Posterior cingulate gyrus (tissue), 11 donors: ENCODE measurements at places on chromosomes 6 and 20.
A peak's percentile ranks its signal among the peaks of the same experiment; 100 is the strongest.

GRCh38 chr6:88164061-88164460 lies 2.1 kb downstream of the CNR1 start:
- DNase-seq: no peak

DNA sequence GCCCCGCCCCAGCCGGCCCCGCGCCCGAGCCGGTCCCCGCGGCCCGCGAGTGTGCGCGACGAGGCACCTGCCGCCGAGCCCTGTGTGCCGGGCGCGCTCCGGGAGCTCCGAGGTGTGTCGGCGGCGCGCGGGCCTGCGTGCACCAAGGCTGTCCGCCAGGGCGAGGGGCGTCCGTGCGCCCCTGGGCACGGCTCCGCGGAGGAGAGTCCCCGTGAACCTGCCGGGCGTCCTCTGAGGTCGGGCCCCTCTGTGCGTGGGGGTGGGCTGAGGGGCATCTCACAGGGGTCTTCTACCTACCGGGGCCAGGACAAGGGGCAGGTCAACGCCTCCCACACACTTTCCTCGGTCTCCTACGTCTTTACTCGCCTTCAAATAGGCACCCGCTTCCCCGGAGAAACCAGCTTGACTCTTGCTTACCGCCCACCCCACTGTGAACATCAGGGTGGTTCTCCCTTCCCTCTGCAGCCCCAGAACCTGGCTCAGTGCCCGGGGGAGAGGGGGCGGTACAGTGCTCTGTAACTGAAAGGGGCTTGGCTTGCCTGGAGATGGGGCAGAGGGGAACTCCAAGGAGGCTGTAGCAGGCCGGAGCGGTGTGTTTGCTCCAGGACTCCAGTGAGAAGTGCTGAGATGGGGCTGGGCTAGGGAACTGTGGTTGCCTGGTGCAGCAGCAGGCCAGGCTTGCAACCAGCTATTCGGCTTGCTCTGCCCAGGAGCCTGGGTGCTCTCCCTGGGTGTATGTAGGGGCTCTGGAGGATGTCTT lies at the start of gene SAMD10:
Gene SAMD10 (minus strand): TSS at position 86 of the 760 bp plus-strand sequence. CDS start 175 bp downstream, outside the sequence.
- no peak for DNase-seq

DNA sequence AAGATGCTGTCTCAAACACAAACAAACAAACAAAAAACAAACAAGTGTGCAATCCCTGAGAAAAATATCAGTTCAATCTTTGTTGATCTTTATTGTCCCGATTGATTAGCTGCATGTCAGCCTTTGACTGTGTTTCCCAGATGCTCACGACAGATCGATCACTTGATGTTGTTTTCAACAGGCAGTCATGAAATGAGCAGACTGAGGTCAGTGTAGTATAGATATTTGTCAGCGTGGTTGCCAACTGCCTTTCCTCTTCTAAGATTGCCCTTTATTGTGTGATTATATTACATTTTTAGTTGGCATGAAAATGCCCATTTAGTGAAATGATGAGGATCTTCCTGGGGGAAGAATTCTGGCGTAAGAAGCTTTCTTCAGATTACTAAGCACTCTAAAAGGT lies 25.6 kb downstream of the UTRN start:
- DNase-seq: no peak

- DNase-seq: no peak
These were observed 37.4 kb upstream of the SNRPB2 start for GRCh38 chr20:16692442-16692841.

- no peak for DNase-seq
These were observed 240.6 kb upstream of the RAB32 start for GRCh38 chr6:146302994-146303393.

DNA sequence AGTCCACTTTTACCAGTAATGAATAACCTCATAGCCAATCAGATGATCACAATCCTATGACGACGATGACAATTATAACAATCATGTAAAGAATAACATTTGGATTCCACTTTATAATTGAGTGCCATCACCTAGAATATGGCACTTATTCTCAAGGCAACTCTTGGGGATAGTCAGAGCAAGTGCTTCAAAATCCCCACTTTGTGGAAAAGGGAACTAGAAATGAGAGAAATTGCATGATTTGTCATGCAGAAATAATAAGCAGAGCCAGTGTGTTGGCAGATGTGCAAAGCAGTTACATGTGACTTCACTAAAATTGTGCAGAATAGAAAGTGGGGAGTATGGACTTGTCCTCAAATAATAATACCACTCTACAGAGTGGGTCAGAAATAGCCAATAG lies 41.3 kb downstream of the FRK start:
- no peak for DNase-seq

DNA sequence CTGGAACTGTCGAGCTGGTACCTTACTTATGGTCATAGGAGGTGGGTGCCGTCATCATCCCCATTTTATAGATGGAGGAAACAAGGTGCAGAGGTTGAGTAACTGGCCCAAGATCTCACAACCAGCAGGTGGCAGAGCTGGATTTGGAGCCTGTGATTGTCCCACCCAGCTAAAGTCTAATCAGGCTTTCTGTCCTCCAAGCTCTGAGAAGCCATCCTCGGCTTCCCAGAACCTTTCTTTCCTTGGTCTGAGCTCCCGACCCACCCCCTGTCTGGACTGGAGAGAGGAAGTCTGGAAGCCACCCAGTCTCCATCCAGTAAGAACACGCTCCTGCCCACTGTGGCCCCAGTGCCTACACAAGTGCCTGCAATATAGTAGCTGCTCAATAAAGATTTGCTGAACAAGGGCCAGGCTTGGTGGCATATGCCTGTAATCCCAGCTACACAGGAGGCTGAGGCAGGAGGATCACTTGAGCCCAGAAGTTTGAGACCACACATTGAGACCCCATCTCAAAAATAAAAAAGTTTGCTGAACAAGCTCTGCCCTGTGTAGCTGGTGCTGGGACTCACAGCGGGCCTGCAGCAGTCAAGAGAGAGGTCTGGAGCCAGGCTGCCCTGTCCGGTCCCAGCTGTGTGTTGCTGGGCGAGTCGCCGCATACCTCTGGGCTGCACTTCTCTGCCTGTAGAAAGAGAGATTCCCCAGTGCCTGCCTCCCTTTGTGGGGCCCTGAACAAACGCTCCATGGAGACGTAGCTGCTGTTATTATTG lies 32.5 kb upstream of the DLGAP4 start:
- DNase-seq: no peak

DNA sequence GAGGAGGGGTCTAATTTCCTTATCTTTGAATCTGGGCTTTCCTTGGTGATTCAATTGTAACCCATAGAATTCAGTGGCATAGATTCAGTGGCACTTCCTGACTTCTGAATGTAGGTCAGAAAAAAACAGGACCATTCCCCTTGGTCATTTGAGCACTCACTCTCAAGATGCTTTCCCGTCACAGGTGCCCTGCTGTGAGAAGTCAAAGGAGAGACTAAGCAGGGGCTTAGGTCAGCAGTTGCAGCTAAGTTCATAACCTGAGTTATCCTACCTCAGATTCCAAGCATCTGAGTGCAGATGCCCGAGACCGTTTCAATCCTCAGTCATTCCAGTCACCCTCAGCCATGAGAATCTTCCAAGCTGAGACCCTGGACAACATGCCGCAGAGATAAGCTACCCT lies 506.6 kb downstream of the FRK start:
- DNase-seq: no peak

DNA sequence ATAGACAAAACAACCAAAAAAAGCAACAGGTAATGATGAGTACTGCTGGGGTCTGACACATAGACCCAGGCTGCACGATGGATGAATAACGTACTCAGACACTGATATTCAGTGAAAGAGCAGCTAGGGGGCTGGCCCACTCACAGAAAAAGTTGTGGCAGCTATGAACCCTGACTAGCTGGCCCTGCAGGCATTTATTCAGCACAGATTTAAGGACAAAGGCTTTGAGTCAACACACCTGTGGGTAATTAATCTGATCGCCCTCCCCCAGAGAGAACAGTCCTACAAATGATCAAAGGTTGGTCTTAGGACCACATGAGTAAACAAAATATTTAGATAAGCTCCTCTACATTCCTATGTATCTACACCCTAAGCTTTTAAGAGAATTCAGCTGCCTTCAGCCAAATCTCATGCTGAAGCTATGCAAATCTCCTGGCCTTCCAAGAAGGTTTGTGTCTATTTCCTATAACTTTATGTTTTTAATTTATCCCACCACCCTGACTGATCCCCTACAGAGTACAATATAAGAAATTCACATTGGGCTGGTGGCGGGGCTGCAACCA lies 81.7 kb upstream of the NXT1 start:
- no peak for DNase-seq

DNA sequence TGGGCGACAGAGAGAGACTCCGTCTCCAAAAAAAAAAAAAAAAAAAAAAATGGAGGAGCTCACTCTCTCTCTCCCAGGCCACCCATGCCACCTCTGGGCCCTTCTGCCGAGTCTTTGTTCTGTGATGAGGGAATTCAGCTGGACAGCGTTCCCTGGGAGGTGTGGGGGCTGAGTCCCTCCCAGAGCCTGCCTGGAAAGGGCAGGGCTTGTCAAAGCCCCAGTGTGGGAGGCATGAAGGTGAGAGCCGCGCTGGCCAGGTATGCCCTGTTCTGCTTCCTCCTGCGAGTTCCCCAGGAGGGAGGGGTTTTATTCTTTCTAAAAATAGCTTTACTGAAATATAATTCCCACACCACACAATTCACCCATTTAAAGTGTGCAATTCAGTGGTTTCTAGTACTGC lies 69.6 kb downstream of the TMEM242 start:
- no peak for DNase-seq

GRCh38 chr6:170575250-170575649 lies 9.2 kb downstream of the PDCD2 start:
- no peak for DNase-seq

DNA sequence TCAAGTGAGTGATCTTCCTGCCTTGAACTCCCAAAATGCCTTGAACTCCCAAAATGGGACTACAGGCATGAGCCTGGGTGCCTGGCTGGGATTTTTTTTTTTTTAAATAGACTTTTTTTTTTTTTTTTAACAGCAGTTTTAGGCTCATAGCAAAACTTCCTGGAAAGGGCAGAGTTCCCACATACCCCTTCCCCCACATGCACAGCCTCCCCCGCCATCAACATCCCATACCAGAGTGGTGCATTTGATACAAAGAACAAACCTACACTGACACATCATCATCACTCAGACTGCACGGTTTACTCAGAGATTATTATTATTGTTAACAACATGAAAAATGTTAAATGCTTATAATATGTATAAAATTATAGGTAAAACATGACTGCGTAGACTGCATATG lies 26.0 kb downstream of the UQCC1 start:
- DNase-seq: no peak

- DNase-seq: no peak
These were observed 81.9 kb upstream of the E2F3 start for GRCh38 chr6:20319520-20320357.

- no peak for DNase-seq
These were observed 119.4 kb downstream of the NCOA3 start for GRCh38 chr20:47620808-47621805.

- DNase-seq: peak; percentile 36
These were observed 76.5 kb downstream of the QKI start for GRCh38 chr6:163490826-163491577.

GRCh38 chr6:124522335-124522734 lies 439.9 kb upstream of the RNF217 start:
- no peak for DNase-seq

- DNase-seq: no peak
These were observed 7.3 kb downstream of the RAB32 start for GRCh38 chr6:146550911-146551310.

- no peak for DNase-seq
These were observed 24.0 kb downstream of the FGD2 start for GRCh38 chr6:37029249-37029971.

GRCh38 chr20:40690836-40691565 lies 2.0 kb upstream of the MAFB start:
- DNase-seq: no peak

GRCh38 chr20:11989018-11989771 lies 71.5 kb downstream of the BTBD3 start:
- DNase-seq: no peak

GRCh38 chr6:144330017-144330987 lies 45.2 kb downstream of the UTRN start:
- no peak for DNase-seq

GRCh38 chr6:14149739-14150130 lies 32.2 kb downstream of the CD83 start:
- DNase-seq: no peak

GRCh38 chr20:50170549-50171220 lies 17.2 kb upstream of the PEDS1 start:
- no peak for DNase-seq

DNA sequence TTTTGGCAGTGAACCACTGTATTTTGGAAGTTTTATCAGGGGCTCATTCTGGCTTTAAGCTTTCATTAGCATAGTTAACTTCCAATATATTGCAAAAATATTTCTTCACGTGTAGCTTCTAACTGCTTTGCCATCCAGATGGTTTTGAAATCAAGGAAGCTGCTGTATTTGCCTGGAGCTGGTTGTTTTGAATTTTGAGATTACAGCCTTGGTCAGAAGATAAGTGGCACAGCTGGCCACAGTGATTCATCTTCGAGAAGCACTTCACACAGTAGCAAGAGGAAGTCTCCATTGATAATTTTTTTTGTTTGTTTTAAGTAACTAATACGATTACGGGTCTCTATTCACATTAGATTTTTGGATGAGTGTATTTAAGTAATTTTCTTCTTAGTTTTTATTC lies 3.8 kb downstream of the APCDD1L start:
- no peak for DNase-seq

GRCh38 chr20:49508435-49509199 lies 26.1 kb upstream of the KCNB1 start:
- no peak for DNase-seq

GRCh38 chr6:26155061-26155930 lies 68.1 kb downstream of the HFE start:
- peak; percentile 76 for DNase-seq

GRCh38 chr6:11645016-11645415 lies 107.5 kb downstream of the TMEM170B start:
- no peak for DNase-seq

DNA sequence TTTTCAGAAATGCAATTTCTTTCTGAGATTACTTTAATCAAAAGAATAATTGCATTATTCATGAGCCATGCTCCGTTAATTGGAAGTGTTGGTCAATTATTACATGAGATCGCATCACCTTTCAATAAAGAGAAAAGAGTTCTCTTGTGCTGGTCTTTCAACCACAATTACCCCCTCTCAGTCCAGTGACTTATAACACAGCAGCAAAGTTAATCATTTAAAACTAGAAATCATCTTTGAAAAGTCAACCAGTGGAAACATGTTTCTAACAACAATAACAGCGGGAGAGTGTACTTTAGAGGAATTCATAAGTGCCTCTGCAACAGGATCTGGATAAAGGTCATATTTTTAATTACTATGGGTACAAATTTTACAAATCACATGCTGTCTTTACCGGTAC lies 384.4 kb upstream of the AGPAT4 start:
- no peak for DNase-seq

GRCh38 chr6:81484251-81484650 lies 268.2 kb downstream of the TENT5A start:
- DNase-seq: no peak

- no peak for DNase-seq
These were observed 223.1 kb upstream of the MYLIP start for GRCh38 chr6:15905488-15906419.
